COR-L47 (cell line): ENCODE measurements at places on chromosomes 1 and 21.

DNA sequence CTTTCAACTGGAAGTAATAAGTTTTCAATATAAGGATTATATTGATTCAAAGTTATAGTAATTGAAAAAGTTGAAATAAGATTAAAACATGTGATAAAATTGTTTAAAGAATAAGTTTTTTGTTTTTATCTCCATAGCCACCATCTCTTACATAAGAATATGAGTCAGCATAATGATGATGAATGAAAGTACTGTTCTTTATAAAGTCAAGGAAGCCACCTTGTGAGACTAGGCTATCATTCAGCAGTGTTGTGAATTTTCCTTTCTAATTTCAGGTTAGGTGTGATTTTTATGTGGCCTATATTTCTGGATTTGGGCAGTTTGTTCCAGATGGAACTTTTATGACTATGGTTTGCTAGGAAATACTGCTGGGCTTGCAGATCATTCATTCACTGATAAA is 22.4 kb upstream of the ASB17 start:
- no peak for DNase-seq

DNA sequence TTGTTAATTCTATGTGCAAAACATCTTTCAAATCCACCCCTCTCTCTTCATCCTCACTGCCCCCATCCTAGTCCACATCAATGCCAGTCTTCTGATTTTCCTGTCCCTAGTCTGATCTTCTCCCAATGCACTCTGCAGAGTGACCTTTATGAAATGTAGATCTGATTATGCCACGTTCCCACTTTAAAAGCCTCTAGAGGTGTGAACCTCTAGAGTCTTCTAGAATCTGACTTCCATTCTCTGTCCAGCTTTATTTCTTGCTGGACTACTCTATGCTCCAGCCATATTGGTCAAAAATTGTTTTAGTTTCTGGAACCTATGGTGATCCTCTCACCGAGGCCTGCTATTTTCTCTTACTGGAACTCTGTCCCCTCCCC is 32.5 kb downstream of the ZNF648 start:
- DNase-seq = no peak

DNA sequence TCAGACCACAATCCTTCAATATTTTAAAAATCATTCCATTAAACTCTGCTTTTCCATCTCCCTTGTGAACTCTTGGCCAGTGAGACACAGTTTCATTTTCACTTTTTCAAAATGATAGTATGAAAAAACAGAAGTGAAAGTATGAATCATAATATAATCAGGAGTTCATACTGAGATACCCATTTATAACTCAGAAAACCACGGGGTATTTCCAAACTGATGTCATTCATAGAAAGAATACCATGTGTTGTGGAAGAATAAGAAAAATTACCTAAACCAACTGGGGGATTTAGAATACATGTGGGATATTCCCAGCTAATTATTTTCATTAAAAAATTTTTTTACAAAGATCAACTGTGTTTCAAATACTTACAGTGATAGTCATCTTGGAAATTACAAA is 149.9 kb downstream of the MRPL39 start:
- DNase-seq = no peak

DNA sequence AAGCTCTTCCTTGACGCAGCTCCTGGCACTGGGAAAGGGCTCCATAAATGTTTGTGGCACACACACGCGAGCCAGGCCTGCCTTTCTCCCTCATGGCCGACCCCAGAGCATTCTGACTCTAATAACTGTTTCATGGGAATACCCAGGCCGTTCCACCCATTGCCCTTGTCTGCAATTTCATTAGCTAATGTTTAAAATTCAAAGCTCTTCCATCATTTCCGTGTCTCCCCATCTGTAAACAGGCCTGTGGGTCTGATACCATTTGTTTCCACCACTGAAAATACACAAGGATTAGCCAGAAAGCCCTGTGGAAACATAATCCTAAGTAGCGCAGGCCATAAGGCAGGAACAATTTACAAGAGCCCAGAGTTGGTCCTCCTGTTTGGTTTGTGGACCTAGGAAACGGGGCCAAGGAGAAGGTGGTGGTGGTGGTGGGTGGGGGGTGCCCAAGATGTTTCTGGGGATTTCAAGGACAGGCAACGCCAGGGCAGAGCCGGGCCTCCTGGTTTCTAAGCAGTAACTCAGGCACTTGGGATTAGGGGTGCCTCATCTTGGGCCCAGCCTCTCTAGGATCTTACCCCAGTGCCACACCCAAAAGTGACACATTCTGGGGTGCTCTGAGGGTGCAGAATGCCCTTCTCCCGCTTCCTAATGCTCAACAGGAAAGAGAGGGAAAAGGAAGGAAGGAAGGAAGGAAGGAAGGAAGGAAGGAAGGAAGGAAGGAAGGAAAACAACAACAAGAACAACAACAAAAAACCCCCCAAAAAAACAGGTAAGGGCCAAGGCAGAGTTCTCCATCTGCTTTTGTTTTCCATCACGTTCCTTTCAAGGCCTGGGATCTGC is 79.4 kb downstream of the SSBP3 start:
- no peak for DNase-seq

- DNase-seq = no peak
These were observed 94.0 kb downstream of the SLC35F3 start for GRCh38 chr1:233998456-233998855.

DNA sequence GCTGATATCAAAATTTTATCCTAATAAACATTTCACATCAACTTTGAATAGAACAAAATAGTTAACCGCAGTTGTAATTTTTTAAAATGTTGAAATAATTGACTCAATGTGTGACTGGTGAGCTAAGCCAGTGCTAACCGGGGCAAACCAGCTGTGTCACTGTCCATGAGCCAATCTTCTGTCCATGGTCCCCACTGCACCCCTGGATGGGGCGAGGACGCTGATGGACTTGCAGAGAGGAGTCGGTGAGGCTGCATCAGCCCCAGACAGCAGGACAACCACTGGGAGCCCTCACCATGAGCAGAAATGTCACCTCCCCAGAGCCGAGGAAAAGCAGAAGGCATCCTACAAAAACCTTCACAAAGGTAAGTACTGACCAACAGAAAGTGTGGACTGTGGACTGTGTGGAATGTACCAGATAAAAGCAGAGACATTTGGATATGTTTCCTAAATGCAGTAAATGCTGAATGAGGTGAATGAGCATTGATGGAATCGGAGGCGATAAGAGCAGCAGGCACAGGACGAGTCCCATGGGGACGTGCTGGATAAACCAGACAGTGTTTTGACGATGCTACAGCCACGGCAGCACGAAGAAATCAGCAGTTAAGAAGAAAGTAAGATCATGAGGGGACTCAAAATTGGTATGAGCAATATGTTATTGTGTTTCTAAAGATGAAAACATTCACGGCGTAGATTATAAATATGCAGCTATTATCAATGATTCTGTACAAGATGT is 115.0 kb upstream of the BACE2 start:
- DNase-seq = no peak

GRCh38 chr21:33007747-33008146 is 18.0 kb upstream of the OLIG2 start:
- DNase-seq = no peak

DNA sequence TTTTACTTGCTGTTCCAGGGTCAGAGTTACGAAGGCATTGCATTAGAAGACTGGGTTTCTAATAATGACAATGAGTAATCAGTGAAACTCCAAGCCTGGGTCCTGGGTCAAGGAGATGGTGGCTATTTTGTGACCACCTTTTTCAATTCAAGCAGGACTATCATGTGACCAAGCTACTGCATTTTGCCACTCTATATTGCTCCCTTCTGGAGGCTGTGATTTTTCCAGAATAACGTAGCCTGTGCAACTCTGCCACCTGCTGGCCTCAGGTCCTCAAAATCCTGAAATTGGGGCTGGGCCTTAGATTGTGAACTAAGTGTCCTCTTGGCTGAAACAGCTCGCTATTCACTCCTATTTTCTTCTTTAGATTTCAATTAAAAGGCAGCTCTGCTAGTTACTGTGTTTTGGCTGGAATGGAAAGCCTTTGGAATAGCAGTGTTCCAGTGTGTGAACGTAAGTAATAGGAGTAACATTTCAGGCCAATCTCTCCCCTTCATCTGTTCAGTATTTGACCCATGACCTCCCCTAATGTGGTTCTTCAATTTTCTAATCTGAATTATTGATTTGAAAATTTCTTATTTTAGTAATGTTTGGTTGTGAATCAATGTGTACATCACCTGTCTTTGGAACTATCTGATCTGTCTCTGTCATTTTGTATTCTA is 52.9 kb upstream of the CD46 start:
- DNase-seq = peak; percentile 43

DNA sequence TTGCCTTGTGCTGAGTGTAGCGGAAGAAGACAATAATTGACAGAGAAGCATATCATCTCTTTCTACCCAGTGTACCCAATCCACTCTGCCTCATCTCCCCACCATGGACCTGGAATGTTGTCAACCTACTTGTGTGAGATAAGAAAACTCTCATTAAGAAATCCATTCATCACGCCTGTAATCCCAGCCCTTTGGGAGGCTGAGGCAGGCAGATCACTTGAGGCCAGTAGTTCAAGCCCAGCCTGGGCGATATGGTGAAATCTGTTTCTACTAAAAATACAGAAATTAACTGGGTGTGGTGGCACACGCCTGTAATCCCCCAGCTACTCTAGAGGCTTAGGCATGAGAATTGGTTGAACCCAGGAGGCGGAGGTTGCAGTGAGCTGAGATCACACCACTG is 209.6 kb downstream of the PBX1 start:
- DNase-seq = no peak

DNA sequence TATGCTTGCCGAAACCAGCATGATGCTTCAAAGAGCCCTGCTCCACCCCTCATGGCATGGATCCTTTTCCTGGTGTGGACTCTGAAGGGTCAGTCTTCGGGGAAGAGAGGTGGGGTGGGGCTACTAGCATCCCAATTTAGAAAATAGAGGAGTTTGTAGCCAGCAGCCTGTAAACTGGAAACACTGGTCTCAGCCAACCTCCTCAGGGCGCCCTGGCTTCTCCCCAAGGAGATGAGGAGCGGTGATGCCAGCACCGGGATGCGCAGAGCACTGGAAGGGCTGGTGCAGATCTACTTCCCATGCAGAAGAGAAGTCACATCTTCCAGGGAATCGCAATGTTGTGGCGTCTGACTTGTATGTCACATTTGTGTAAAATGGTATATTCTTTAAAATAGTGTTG is 6.4 kb upstream of the IKBKE start:
- no peak for DNase-seq

DNA sequence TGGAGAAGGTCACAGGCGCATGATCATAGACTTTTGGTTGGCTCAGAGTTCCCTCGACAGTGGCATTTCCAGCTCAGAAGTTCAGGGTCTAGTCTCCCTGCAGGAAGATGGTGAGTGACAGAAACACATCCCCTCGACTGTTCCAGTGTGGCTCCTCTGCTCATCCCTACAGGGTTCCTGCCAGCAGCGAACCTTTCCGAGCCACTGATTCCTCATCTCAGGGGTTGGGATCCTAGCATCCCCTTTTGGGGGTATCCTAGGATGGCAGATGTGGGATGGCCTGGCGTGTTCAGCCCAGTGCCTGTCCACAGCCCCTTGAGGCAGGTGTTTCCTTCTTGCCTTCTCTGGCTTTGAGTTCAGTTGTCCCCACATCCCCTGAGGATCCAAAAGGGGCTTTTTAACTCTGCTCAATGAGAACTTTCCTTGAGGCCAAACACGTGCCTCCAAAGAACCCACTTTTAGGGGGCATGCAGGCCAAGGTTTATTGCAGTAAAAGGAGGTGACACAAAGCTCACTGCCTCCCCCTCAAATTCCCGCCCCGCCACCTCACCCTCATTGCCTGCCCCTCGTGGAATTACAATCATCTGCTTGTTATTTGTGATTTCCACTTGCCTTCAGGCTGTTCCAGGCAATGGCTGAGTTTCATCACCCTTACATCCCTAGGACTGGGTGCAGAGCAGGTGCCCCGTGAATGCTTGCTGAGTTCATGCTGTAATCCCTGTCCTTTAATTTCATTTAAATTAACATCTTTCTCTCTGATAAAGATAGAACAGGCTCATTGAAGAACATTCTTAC is 440.7 kb downstream of the CAMTA1 start:
- no peak for DNase-seq

GRCh38 chr21:37811711-37812110 is 104.5 kb downstream of the KCNJ6 start:
- no peak for DNase-seq

GRCh38 chr1:213985209-213986019 is 2.4 kb upstream of the PROX1 start:
- DNase-seq = no peak

GRCh38 chr1:59635097-59635496 is 179.7 kb upstream of the HOOK1 start:
- no peak for DNase-seq

DNA sequence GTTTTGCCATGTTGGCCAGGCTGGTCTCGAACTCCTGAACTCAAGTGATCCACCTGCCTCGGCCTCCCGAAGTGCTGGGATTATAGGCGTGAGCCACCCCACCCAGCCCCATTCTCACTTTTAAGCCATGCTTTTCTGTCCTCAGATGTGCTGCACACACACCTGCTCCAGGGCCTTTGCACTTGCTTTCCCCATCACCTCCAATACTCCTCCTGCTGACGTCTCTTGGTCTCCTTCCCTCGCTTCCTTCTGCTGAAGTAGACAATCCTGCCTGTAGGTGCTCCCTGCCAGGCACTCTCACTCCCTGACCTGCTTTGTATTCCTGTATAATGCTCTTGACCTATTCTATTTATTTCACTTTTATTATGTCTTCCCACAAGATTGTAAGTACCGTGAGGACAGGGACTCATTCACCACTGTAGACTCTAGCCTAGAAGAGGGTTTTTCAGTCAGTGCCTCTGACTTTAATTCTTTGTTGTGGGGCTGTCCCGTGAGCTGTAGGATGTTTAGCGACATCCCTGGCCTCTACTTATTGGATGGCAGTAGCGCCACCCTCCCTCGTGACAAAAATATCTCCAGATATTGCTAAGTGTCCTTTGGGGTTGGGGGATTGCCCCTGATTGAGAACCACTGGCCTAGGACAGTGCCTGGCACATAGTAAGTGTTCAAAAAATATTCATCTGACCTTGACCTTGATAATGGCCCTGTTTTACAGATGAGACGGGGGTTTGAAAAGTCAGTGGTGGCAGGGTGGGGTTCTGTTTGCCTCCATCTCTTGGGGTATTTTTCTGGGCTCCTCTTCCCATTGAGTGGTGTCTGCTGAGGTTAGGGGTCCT is 4.6 kb downstream of the TNFRSF1B start:
- DNase-seq = no peak
